ENCODE measurements at places on chromosomes 4 and X.

GRCh38 chrX:82087699-82088098, 885.8 kb downstream of the SH3BGRL start:
- no peak for DNase-seq

DNA sequence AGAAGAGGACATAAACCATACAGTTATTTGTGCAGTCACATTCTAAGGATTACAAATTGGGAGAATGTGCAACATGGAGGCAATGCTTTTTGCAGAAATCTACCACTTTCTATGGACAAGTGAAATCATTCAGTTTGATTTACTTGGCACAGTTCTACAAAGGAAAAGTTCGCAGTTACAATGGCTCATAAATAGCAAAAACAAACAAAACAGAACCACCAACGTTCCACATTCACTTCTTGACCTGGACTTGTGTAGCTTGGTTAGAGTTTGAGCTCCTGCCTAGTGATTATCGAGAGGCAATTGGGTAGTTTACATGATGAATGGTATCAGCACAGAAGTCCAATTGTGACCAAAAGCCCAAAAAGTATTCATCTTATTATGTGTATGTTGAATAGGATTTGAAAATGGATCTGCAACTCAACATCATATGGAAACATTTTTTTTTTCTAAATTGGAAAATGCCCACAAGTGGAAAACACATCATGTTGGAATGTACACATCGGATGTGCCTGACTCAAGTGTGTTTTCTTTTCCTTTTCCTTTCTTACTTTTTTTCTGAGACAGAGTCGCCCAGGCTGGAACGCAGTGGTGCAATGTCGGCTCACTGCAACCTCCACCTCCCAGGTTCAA, 123.8 kb downstream of the LUZP4 start:
- DNase-seq = no peak

GRCh38 chrX:136584545-136584944, 52.5 kb downstream of the VGLL1 start:
- DNase-seq = no peak

DNA sequence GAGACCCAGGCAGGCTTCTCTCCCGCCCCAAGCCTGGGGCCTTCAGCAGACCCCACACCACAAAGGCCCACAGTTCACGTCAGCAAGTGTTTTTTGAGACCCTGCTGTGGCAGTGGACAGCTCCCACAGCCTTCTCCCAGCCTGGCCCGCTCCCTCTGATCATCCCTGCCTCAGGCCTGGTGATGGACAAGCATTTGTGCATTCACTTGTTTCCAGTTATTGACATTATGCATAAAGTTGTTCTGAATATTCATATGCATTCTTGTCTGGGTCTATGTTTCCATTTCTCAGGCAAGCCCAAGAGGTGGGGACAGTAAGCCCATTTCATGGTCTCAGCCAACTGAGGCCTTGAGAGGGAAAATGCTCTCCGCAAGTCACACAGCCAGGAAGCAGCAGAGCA, 14.7 kb downstream of the TRO start:
- DNase-seq = no peak

DNA sequence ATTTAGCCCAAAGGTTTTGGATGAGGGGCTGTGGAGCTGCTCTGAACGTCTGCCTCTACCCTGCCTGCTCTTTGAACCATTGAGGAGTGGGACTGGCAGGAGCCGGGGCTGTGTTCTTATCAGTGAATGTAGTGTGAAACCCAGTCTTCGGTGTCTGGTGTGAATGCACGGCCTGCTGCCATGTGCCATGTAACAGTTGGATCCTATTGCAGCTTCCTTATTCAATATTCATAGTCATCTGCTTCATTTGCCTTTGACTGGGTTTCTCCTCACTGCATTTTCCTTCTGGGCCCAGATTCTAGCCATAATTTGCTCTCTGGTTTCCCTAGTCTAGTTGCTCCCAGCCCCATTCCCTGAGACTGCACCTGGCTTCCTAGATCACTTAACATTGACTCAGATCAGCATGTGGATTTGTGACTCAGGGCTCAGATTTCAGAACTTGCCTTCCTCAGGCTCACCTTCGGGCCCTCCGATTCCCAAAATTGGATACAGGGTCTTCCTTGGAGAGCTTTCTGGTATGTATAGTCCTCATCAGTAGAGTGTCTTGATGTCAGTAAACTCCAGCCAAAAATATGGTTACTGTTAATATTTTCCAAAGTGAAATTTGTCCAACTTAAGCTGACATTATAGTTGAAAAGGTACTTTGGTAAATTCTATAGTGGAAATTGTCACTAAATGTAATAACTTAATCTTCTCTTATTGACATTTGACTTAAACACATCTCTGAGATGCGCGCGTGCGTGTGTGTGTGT, 94.0 kb upstream of the DDIT4L start:
- no peak for DNase-seq

GRCh38 chrX:66016905-66017658, 22.8 kb downstream of the VSIG4 start:
- DNase-seq = no peak

- DNase-seq = no peak
Measured at GRCh38 chrX:130975947-130976346, 72.9 kb upstream of the ENOX2 start.

GRCh38 chr4:114296126-114296525, 302.5 kb upstream of the UGT8 start:
- DNase-seq = no peak
